ENCODE measurements at places on chromosomes 3 and 15.

- no peak for DNase-seq
These were observed 17.0 kb downstream of the ACAP2 start for GRCh38 chr3:195425849-195426248.

DNA sequence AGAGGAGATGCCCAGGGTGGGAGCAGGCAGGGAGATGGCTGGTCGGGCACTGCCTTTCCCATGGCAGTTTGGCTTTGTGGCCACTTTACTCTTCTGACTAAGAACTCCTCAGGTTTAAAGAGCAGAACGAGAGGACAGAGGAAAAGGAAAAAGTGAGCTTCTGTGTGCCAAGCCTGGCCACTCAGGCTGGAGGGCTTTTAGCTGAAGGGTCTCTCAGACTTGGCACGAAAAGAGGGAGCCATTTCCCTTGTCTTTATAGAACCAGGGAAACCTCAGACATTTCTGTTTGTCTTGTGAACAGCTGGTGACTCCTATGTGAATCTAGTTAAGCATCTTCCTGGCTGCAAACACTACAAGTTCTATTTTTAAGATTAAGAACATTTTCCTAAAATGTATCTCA lies 23.3 kb upstream of the PSMD6 start:
- no peak for DNase-seq

DNA sequence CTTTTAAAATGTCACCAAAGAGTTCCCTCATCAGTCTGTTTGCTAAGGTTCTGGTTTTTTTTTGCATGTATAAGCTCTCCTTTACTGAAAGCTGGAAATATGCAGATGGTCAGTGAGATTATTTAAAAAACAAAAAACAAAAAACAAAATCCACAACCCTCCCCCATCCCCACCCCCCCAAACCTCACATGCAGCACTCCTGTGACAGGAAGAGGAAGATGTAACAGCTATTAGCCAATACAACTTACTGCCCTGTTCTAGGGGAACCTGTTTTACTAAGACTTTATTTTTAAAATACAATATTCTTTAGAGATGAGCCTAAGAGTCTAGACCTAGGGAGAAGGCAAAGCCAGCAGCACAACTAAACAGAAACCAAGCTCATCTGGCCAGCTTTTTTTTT lies 39.5 kb downstream of the ANP32A start:
- no peak for DNase-seq

- no peak for DNase-seq
These were observed 133.1 kb downstream of the SMAD6 start for GRCh38 chr15:66834881-66835878.

DNA sequence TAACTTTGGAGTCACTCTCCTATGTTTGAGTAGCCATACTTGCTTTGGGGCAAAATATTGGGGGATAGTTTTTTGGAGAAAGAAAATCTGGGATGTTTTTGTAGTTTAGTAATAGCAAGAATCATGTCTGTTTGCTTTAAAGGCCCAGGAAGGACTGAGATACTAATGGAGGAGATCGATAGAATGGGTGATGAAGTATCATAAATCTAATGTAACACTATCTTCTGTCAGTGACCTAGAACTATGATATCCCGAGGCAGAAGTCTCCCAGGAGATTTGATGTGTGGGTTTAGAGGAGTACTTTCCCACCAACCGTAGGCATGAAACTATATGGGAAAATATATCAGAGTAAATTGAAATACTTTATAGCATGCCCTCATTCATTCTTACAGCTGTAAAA lies 21.0 kb upstream of the NFKBIZ start:
- no peak for DNase-seq

- no peak for DNase-seq
These were observed 121.0 kb downstream of the TFDP2 start for GRCh38 chr3:142028243-142028777.

GRCh38 chr3:46984591-46985459 lies 5.4 kb downstream of the NBEAL2 start:
- no peak for DNase-seq

DNA sequence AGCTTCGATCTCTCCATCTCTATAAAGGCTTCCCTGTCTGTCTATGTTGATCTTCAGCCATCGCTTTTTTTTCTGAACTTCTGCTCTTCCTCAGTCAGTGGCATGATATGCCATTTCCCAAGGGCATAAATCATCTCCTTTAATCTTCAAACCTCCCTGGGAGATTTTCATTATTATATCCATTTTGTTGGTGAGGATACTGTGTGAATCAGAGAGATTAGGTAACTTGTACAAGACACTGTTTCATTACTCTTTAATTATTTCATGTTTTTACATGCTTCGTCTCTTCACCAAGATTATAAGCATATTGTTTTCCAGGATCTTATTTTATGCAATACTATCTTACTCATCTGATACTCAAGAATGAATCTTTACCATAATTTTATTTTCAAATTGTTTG lies 124.8 kb upstream of the ATP11B start:
- no peak for DNase-seq

DNA sequence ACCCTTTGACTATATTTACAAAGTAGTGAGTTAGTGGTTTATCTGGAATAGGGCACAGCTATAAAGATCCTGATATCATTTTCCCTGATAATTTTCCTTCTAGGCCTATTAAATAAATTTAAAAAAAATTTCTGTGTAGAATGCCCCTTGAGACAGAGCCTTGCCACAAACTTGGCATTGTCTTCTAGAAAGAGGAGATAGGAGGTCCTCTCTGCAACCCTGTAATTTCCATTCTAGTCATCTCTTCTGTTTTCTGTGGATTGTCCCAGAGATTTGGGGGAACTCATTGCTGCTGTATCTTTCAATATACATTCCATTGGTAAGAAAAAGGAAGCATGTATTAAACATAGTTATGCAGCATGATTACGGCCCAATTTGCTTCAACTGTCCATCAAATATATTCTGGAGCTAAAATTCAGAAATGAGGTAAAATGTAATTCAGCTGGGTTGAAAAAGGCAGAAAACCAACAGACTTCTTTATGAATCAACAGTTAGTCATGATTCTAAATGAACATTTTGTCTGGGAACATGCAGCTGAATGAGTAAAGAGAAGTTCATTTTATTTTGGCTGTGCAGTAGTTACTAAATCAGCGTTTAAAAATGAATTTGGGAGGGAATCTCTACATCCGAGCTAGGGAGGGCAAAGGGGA lies 401.1 kb downstream of the NAALADL2 start:
- no peak for DNase-seq

- DNase-seq, result no peak
These were observed 129.1 kb upstream of the SMAD3 start for GRCh38 chr15:66936109-66936860.

DNA sequence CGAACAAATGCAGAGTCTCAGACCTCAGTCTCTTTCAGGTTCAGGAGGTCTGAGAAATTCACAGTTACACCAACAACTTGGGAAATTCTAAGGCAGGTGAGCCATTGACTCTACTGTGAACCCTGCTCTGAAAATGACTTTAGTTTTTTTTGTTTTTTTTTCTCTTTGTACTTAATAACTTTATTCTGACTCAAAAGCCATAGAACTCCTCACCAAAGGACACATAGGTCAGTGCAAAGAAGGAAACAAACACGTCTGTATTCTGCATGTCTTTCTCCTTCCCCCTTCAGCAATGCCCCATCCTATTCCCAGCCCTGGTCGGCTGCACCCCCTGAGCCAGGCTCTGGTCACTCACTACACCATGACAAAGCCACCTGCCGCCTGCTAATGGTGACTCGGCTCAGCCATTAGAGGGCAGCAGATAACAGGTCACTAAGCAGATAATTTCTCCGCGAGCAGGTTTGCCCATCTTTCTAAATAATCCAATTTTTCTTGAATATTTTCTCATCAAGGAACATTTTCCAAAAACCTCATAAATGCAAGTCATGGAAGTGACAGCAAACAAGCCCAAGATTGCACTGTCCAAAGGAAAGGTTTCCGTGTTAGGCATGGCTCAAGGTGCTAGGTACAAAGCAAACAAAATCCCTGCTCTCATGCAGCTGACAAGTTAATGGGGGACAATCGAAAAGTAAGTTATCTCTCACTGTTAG lies 37.7 kb downstream of the TM4SF4 start:
- DNase-seq, result no peak

DNA sequence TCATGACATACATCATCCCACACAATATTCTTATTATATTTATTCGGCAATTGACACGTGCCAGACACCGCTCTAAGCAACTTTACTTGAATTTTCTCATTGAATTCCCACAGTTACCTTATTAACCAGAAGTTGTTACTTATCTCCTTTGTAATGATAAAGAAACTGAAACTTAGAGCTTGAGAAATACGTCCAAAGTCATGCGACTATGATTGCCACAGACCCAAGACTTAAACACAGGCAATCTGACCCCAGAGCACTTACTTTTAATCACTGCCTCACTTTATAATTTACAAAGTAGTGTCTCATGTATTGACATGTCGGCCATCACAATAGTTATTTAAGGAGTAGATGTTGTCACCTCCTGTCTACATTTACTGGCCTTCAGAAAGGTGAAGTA lies 64.7 kb downstream of the ATP13A4 start:
- DNase-seq, result no peak

DNA sequence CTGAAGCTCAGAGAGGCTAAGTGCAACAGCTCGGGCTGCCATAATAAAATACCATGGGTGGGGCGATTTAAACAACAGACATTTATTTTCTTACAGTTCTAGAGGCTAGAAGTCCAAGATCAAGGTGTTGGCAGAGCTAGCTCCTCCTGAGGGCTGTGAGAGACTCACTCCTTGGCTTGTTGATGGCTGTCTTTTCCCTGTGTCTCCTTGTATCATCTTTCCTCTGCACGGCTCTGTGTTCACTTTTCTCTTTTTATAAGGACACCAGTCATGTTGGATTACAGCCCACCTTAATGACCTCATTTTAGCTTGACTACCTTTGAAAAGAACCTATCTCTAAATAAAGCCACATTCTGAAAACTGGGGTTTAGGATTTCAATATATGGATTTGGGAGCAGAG lies 129.7 kb downstream of the RPL22L1 start:
- DNase-seq, result no peak

GRCh38 chr3:147518465-147518864 lies 109.3 kb downstream of the ZIC1 start:
- no peak for DNase-seq

DNA sequence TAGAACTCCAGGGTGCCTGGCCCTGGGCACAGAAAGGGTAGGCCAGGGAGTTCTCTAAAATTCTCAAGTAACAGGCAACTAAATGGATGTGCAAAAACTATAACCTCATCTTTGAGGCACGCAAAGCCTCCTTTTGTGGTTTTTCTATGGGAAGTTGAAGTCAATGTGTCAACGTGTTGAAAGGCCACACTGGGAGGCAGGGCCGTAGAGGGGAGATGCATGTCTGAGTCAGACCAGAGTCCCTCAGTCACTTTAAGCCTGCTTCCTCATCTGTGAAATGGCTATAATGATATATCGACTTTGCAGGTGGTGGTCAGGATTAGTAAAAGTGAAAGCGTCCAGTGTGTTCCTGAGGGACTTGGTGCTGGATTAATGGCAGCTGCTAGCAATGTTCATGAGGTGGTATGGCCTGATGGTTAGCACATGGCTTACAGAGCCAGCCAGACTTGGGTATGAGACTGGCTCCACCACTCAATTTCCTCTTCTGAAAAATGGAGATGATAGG lies 17.0 kb downstream of the TGM5 start:
- DNase-seq, result no peak

GRCh38 chr15:26235864-26236263 lies 372.7 kb upstream of the ATP10A start:
- no peak for DNase-seq

DNA sequence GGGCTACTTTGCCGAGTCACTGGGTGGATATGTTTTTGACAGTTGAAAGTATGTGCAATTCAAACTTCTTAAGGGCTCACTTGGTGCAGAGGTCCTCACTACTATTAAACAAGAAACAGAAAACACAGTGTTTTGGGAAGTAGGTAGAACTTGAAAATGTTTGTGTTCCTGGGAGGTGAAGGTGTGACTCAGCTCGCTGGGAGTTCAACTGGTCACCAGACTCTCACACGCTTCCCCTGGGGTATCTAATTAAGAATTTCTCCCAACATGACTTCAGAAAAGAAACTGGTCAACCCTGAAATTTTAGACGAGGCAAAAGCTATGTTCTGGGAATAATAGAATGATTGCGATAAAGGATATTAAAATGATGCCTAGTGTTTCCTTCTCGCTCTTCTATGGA lies 1039.8 kb upstream of the SEMA6D start:
- DNase-seq, result no peak

- no peak for DNase-seq
These were observed 194.0 kb downstream of the BBX start for GRCh38 chr3:107716734-107717133.

- no peak for DNase-seq
These were observed 156.8 kb downstream of the ALCAM start for GRCh38 chr3:105523501-105523900.

DNA sequence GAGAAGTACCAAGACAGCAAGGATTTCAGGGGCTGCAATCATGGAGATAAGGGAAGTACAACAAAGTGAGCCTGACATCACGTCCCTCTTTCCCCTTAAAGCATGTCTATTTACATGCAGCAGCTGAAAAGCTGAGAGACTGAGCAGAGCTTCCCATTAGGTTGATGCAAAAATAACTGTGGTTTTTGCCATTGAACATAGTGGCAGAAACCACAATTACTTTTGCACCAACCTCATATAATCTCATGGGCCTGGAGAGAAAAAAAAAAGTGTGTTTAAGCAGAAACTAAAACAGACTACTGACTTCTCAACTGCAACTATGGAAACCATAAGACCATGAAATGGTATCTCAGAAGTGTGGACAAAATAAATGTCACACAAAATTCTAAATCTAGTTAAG lies 48.3 kb downstream of the CCDC12 start:
- DNase-seq, result no peak

- DNase-seq, result no peak
These were observed 871.0 kb downstream of the OTOL1 start for GRCh38 chr3:162367429-162368260.

GRCh38 chr3:185984203-185984602 lies 46.4 kb upstream of the TRA2B start:
- no peak for DNase-seq

GRCh38 chr3:154819491-154819890 lies 260.6 kb upstream of the MME start:
- DNase-seq, result no peak

GRCh38 chr3:38960953-38961622 lies 90.7 kb downstream of the SCN11A start:
- no peak for DNase-seq

DNA sequence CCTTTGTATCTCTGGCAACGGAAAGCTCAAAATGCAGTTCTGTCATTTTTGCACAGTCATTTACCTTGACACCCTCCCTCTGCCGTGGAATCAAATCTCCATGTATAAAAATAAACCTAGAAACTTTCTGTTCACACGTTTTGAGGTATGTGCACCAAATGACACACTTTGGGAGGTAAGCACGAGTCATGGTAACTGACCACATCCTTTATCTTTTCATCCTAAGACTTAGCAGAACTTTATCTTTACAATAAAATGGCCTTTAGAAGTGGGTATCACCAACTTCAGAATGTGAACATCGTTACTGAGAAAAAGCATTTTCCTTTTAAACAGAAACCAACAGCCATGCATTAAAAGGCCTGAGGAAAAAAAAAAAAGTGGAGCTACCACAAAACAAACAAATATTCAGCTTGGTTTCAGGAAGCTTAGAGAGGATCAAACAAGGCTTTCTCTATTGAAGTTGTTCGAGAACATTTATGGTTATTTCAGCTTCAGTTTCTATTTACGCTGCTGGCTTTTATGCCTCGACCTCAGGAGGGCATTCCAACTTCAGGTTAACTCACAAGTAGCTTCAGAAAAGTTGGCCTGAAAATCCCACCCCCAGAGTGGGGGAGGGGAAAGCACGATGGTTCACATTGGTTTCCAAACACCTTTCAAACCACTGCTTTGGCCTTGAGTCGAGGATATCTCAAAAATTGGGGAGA lies 171.1 kb upstream of the ICE2 start:
- DNase-seq, result no peak
